ENCODE measurements at places on chromosomes 5 and 9.

DNA sequence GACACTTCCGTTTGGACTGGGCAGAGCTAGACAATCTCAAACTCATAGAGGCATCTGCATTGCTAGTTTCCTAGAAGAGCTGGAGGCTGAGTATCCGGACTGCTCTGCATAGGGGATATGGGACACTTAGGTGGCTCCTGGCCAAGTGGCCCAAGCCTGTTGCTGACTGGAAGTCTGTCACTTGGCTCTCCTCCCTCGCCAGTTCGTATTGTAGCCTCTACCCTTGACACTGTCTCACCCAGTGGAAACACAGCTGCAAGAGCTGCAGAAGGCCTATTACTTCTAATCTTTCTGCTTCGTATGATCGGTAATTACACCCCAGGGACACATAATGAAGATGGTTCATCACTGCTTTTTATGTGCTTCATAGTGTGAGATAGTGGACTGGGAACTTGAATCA is 34.7 kb downstream of the ITGA1 start:
- no peak for DNase-seq

- no peak for DNase-seq
These were observed 51.7 kb upstream of the VPS13A start for GRCh38 chr9:77125665-77126064.

- DNase-seq, result no peak
These were observed 207.0 kb downstream of the MEF2C start for GRCh38 chr5:88675708-88676636.

DNA sequence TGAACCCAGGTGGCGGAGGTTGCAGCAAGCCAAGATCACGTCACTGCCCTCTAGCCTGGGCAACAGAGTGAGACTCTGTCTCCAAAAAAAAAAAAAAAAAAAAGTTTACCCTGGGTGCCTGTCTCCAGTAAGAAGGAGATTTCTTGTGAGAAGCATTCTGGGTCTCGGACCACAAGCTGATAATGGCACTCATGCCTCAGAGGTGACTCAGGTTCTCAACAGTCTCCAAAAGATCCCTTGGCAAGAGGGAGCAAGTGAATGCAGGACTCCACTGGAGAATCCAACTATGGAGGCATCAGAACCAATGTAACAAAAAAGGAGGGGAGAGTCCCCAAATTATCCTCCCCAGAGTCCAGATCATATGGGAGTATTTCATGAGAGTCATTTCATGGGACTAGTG is 106.0 kb upstream of the LRRTM2 start:
- DNase-seq, result no peak

- no peak for DNase-seq
These were observed 17.3 kb upstream of the ANGPTL2 start for GRCh38 chr9:127139775-127140174.

DNA sequence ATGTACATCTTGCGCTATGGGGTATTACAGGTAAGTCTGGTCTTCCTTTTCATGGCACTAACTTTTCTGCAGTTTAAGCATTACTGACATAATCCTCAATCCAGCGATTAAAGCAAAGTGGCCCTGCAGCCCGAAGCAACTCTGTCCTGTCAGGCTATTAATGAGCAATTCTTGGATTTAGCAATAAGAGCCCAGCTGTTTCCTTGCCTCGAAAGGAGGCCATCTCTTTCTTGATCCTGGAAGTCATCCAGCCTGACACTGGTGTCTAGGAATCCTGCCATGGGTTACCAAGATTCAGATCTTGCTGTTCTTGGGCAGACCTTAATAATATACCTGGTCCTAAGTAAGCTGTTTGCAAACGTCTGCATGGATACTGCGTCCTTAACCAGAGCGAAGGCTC is 102.0 kb downstream of the RFK start:
- DNase-seq, result no peak

DNA sequence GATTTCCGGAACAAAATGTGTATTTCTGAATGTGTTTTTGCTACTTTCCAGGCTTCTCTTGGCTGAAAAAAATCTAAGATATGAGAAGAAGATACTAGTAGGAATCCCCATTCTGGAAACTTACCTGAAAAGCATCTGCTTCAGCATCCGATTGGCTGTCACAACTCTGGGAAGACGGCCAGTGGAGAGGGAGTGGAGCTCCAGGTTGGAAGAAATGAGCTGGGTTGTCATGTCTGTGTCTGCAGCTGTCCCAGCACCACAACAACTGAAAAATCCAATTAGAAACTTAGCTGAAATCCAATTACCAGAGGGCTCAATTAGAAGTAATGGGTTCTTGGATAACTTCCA is 3.0 kb downstream of the PSMB7 start:
- DNase-seq, result no peak

DNA sequence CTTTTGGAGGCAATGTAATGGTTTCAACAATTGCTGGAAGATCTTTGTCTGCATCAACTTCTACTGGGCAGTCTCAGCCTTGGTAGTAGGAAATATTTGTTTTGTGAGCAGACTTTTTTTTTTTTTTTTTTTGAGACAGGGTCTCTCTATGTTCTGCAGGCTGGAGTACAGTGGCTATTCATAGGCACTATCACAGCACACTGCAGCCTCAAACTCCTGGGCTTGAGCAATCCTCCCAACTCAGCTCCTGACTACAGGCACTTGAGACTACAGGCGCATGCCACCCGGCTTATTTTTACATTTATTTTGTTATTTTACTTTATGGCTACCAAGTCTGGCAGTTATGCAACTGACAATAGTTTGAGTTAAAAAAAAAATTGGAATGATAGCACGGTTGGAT is 187.3 kb downstream of the SNX18 start:
- DNase-seq, result no peak

- DNase-seq, result peak; percentile 78
These were observed at the start of gene C9orf72 for GRCh38 chr9:27572918-27573633. C9orf72 (minus strand) TSS chr9:27573481; CDS start chr9:27567120, 6,361 bp downstream.

DNA sequence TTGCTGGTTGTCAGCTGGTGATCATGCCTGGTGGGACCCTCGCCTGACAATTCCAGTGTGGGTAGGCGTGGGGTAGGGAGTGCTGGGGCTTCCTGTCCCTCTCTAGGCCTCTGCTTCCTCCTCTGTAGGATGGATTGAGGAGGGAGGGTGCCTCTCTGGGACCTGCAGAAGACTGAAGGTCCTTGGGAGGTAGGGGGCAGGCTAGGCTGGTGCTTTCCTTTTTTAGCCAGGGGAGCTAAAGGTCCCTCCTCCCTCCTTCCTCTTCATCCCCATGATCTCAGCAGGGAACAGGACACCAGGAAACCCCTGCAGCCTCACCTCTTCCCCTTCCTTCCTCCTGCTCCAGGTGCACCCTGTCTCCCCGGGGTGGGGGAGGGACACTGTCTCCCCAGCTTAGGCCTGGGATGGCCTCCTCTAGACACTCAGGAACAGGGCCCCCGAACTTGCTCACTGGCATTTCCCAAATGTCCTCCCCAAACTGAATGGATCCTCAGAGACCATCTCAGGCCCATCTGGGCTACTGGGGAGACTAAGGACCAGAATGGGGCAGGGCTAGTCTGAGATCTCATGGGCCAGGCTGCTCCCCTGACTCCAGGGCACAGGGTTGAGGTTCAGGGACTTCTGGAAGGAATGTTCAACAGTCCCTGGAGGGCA is 8.4 kb downstream of the SH2D3C start:
- DNase-seq, result no peak

- DNase-seq, result no peak
These were observed 27.3 kb downstream of the MACROH2A1 start for GRCh38 chr5:135371622-135372232.

GRCh38 chr5:135995976-135996375 is 32.8 kb upstream of the TGFBI start:
- no peak for DNase-seq

GRCh38 chr5:122469384-122469919 is 157.4 kb downstream of the SNCAIP start:
- no peak for DNase-seq

DNA sequence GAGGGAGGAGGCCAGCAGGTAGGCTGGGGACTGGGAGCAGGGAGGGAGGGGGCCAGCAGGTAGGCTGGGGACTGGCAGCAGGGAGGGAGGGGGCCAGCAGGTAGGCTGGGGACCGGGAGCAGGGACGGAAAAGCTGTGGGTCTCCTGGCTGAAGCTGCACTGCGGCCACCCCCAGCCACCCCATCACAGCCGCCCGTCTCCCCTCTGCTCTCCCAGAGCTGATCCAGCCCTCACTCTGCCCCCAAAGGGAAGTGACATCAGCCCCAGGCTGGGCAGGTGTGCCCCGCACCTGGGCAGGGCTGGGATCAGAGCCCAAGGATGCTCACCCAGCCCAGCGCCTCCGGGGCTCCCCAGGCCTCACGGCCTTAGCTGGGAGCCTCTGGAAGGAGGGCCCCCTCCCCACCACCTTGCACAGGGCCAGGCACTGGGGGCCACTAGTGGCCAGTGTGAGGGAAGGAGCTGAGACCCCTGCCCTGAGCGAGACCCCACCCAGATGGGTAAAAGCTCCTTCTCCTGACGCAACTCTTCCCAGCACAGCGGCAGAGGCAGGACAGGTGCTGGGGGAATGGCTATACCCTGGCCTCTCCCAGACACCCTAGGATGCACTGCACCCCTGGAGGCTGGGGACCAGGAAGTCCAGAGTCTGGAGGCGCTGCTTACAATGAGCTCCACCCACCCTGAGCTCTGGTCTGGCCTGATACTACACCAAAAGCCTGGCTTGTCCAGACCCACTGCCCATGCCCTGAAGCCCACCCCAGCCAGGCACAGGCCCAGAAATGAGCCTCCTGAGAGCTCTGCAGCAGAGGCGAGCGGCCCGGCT is 11.6 kb downstream of the AGPAT2 start:
- no peak for DNase-seq

DNA sequence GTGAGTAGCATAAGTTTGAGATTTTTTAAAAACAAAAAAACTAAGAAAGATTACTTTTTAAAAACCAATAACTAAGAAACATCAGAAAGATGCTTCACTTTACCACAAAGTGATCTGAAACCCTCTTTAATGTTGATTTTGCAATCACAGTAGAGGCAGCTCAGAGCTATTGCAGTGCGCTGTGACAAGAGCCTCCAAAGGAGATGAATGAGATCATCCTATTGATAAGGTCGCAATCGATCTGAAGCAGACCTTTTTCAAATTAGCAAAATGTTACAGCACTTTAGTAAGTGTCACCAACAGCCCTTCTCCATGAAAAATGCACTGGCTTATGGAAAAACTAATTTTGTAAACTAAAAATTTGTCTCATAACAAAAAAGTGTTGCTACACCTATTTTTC is 284.6 kb upstream of the EFNA5 start:
- DNase-seq, result no peak

DNA sequence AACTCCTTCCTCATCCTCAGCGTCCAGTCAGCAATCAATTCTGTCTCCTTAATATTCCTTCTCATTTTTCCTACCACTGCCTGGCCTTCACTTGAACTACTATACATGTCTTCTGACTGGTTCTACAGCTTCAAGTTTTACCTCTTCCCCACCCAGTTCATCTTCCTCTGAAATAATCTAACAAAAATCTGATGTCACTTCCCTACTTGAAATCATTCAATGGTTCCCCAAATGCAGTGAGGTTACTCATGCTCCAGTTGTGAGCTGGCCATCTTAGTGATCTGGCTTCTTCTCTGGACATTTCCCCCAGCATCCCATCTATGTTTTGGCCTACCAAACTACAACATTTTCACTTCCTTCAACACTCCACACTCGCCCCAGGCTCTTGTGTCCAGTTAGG is 14.9 kb upstream of the TMEM267 start:
- no peak for DNase-seq

GRCh38 chr9:343773-344172 is 129.1 kb downstream of the DOCK8 start:
- DNase-seq, result no peak

DNA sequence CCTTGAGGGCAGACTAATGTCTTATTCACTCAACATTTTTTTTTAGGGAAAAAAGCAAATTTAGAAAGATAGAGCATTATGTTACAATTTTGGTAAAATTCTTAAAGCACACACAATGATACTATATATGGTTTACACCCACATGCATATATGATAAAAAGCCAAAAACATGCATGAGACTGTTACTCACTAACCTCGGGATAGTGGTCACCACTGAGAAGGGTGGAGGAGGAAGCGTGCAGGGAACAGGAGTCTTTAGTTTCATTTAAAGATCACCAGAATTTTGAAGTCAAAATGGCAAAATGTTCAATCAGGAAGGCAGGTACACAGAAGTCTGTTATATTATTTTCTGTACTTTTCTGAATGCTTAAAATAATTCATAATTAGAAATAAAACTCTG is 9.2 kb downstream of the ARL15 start:
- DNase-seq, result no peak

GRCh38 chr5:102865510-102866236 is 110.6 kb downstream of the PAM start:
- DNase-seq, result peak; percentile 30

DNA sequence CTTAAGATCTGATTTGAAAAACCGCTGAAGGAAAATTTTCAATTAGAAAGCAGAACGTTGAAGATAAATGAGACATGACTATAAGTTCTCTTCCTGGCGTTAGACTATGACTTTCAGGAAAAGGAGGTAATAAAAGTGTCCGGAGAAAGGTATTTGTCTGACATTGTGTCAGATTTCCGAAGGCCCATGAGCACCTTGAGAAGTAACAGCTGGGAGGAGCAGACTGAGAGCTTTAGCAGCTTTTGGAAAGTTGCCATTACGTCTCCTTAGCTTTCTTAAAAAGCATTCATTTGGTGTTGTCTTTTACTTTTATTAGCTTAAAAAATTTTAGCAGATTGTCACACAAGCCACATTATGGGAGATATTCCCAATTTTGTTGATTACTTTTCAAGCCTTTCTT is 363.5 kb downstream of the NDUFS4 start:
- no peak for DNase-seq

- DNase-seq, result peak; percentile 74
These were observed 96.5 kb downstream of the GADD45G start for GRCh38 chr9:89701221-89701798.

DNA sequence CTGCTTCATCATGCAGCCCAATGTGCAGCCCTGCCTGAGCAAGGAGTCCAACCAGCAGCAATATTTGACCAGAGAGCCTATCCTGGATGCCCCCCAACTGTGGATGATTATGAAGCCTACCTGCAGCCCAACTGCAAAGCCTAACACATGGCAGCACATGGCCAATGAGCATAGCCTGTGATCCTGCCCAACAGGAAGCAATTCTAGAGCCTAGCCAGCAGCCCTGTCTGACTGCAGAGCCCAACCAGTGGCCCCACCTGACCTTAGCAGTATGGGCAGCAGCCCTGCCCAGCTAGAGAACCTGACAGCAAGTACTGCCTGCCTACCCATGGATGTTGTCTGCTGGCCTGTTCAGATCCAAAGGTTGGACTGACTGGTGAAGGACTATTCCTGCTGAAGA is 97.3 kb upstream of the SH3GL2 start:
- DNase-seq, result no peak

- no peak for DNase-seq
These were observed 806 bp upstream of the CDC42SE2 start for GRCh38 chr5:131262953-131263541.

Data from stimulated activated CD4-positive, alpha-beta T cell treated with anti-CD3 and anti-CD28 coated beads, Interleukin-4, amount 100 ng/mL, for 48 hours (primary cell).